D341Med (cell line): ENCODE measurements at places on chromosomes 12 and 14.

- peak; percentile 41 for DNase-seq
Observed at GRCh38 chr12:102427543-102427941, 52.8 kb downstream of the IGF1 start.

- DNase-seq = no peak
Observed at GRCh38 chr12:69840727-69841126, 15.7 kb downstream of the MYRFL start.

DNA sequence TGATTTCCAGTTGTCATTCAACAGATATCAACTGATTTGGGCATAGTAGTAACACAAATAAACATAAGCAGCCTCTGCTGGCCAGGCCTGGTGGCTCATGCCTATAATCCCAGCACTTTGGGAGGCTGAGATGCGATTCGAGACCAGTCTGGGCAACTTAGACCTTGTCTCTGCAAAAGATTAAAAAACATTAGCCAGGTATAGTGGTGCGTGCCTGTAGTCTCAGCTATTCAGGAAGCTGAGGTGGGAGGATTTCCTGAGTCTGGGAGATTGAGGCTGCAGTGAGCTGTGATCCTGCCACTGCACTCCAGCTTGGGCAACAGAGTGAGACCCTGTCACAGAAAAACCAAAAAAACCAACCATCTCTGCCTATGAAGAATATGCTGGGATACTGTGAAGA, 7.1 kb downstream of the METAP2 start:
- no peak for DNase-seq

- DNase-seq = no peak
Observed at GRCh38 chr14:33589334-33589733, 361.5 kb downstream of the EGLN3 start.

DNA sequence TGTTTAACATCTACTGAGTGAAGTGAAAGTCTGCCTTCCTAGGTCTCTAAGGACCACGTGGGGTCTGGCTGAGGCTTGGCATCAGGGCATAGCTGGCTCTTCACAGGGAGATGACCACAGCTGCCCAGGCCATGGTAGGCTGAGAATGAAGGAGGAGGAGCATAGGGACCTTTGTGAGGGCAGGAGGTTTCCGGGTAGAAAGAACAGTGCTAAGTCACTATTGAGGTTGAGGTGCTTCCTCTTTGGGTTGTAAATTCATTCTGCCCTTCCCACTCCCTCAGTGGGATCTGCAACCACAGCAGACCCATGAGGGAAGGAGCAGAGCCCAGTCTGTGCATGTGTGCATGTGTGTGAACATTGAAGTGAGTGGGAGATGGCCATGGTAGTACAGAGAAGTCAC, 909.6 kb downstream of the VRK1 start:
- no peak for DNase-seq

GRCh38 chr12:18719922-18720510, 17.8 kb downstream of the PLCZ1 start:
- no peak for DNase-seq

GRCh38 chr14:77037938-77038568, 9.5 kb upstream of the IRF2BPL start:
- no peak for DNase-seq

DNA sequence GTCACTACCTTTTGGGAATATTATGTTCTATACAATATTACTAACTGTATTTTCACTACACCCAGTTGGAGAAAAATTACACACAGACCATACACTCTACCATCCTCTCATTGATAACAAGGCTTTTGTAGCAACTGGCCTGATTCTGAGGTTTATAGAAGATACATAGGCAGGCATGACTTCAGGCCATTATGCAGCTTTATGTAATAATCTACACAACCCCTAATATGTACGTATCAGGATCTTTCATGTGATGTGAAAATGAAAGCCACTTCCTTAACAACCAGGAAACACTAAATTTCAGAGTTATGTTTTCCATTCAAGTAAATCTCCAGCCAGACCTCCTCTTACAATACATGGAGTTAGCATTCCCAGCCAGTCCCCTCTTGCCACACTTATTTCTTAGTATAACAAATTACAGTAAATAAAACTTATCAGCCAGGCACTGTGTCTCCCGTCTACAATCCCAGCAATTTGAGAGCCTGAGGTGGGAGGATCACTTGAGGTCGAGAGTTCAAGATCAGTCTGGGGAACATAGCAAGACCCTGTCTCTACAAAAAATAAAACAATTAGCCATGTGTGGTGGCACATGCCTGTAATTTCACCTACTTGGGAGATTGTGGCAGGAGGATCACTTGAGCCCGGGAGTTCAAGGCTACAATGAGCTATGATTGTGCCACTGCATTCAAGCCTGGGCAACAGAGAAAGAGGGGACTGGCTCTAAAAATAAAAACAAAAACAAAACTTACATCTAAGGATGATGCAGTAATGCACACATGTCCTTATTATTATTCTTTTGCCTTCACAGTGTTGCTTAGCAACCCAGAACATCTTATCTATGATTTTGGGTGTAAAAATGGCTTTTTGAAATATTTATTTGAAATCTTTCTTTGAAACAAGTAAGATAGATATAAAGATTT, 10.4 kb upstream of the OSBPL8 start:
- DNase-seq = no peak

DNA sequence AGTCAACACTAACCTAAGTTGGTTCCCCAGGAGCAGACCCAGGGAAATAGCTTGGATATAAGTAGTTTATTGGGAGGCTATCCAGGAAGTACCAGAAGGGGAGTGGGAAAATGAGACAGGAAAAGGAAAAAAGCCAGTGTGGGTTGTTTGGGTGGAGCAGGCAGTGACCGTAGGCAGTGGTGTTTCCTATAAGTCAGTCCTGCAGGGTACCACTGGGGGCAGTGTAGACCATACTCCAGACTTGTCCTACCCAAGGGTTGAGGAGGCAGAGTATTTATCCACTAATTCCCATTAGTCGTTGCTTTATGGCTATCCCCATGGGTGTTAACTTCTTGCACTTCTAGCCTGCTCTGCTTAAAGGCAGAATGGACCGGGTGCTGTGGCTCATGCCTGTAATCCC, 6.4 kb upstream of the CCDC60 start:
- peak; percentile 83 for DNase-seq

DNA sequence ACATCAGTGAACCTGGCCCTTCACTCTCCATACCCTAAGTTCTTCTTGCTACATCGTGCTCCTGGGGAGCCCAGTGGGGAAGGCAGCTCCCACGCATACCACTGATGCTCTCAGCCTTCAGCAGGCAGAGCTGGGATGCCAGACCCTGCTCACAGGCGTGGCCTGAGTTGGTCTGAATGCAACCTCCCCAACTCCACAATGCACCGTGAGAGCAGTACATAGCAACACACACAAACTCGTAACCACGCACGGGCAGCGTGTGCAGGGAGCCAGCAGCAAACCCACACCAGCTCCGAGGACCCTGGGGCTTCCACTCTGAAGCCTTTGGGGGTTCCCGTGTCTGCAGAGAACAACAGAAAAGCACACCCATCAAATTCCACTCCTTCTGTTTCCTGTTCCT, 37.3 kb downstream of the ANO2 start:
- no peak for DNase-seq

- no peak for DNase-seq
Observed at GRCh38 chr14:105070760-105071137, 5.5 kb upstream of the GPR132 start.

- DNase-seq = peak; percentile 21
Observed at GRCh38 chr14:69299286-69300035, 39.5 kb downstream of the GALNT16 start.

- DNase-seq = no peak
Observed at GRCh38 chr14:62301911-62302310, 539.7 kb downstream of the SNAPC1 start.

DNA sequence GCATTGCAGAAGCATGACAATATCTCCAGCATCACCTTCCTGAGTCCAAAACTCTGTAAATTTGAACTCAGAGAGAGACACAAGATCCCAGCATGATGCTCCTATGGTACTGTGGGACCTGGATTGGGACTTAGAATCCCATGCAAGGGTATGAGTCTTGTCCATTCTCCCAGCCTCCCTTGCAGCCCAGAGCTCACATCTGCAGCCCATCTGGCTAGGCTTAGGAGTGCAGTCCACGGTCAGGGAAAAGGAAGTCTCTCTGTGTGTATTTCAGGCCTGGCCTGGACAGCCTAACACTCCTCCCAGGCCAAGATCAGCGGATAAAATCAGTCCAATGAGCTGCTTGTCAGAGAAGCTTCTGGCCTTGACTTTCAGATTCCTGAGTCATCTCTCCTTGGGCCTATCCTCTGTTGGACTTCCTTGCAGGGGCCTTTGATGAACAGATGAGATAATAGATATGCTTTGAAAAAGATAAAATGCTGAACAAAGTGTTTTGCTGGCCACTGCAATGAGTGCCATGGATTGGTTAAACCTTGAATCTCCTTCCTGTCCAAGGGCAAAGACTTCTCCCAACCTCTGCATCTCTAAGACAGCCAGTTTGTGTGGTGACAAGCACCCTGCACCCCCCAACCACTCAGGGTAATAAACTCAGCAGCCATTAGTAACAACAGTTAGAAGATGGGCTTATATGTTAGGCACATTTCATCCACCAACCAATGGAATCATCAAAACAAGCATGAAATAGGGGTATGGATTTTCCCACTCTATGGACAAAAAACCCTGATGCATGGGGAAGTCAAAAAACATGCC, 412.8 kb upstream of the TBX3 start:
- no peak for DNase-seq

DNA sequence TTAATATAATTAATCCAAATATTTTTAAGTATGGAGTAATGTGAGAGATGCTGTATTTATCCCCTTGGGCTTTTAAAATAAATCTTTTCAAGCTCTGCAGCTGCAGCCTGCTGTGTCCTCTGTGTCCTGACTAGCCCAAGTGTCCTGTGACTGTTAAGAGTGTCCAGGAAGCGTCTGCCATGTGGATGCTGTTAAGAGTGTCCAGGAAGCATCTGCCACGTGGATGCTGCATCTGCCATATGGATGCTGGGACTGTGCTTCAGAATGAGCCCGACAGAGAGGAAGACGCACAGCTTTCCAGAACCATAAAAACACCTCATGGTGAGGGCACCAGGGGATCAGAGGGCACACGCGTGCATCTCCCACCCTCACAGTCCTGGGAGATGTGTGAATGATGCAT, 307.2 kb downstream of the ADGRD1 start:
- no peak for DNase-seq

DNA sequence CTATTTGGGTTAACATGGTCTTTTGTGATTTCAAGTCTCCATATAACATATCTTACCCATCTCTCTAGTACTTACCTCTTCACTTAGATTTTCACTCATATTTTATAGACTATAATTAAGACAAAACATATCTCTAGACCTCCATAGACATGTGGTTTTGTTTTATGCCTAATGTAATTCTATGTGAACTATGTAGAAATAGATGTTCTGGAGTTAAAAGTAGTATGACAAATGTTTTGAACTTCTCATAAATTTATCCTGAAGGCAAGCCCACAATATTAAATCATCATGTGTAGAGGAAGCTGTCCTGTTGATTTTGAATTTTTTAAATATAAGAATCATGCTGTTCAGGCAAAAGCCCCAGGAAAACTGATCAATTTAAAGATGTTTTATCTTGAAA, 169.2 kb downstream of the SYT1 start:
- no peak for DNase-seq

DNA sequence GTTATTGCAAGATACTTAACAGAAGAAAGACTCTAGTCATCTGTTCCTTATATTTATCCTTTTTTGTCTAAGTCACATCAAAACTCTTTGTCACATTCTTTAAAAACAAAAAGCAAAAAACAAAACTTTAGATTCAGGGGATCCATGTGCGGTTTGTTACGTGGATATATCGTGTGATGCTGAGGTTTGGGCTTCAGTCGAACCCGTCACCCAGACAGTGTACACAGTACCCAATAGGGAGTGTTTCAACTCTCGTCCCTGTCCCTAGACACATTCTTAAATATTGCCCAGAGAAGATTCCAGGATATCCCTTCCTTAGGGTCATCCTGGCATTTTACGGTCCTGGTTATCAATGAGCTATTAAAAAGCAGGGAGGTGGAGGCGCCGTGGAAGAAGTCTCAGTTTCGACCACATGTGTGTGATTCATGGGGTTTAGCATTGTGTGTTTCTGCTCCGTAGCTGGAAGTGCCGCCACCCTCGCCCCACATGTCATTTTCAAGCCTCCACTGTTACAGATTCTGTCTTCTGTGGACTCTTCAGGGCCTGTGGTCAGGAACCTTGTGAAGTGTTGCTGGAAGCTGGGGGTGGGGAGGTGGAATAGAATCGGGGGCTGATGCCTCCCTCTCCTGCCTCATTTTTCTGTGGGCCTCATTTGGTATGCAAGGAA, 19.9 kb downstream of the CCND2 start:
- DNase-seq = no peak

DNA sequence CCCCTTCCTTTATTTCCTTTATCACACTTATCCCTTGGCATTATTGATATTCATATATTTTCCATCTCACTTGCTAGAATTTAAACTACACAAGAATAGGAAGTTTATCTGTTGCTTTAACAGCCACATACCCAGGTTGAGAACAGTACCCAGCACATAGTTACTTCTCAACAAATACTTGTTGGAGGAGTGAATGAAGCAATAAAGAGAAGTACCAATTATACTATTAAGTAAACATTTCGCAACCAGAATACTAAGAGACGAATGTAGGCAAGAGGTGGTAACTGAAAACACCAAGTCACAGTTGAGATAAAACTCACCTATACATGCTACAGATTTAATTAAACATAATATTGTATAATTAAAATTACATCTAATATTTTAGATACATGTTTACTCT, 110.9 kb downstream of the FSCB start:
- no peak for DNase-seq

DNA sequence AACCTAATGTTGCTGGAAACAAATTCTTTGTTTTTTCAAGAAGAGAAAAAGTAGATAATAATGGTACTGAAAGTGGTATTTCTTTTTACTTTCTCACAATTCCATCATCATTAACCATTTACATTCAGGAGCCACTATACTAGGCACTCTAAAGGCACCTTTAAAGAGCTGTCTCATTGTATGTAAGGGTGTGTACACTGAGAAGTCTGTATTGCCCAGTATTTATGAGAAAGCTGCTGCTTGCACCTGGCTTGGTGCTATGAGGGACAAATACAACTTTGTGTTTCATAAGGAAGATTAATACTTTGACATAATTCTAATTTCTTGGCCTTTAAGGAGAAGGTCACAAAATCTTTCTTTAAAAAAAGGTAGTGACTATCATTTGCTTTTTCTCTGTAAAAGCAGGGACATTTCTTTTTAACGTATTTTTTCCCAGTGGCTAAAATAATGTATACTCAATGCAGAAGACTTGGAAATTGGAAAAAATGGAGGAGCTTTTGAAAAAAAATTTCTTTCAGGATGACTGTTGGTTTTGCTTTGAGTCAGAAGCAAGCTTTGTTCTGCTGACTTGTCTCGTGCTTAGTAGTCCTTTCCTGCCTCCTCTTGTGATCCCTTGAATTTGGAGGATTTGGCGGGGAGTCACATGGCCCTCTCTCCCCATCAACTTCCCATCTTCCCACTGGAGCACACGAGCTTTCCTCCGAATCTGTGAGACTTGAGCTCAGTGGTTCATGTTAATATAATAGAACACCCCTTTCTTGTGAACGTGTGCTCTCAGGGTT, 50.1 kb downstream of the RASSF3 start:
- DNase-seq = no peak
